Pancreas (tissue), 10 donors: ENCODE measurements at places on chromosomes 2 and 18. TPM values are rescaled to one million over a fixed set of nuclear protein-coding genes. Genes with fewer than 3 reads are reported as not detected.
A peak's percentile ranks its signal among the peaks of the same experiment; 100 is the strongest.

The EFEMP1 gene
- total RNA-seq, result 42.3 TPM

The CFAP65 gene
- total RNA-seq, result 0.12 TPM

The MLPH gene
- 6.2 TPM for total RNA-seq

The ZEB2 gene
- 4.8 TPM for total RNA-seq

The C1GALT1C1L gene
- total RNA-seq, result 0.16 TPM

The PPP1CB gene
- total RNA-seq, result 78.4 TPM

The IL1F10 gene
- total RNA-seq, result not detected

The TGIF1 gene
- 40.7 TPM for total RNA-seq

The MERTK gene
- total RNA-seq, result 7.5 TPM

The TMEM37 gene
- 10.2 TPM for total RNA-seq

The GCA gene
- 27.0 TPM for total RNA-seq

The UPP2 gene
- total RNA-seq, result not detected

The CABYR gene
- total RNA-seq, result 0.23 TPM

GRCh38 chr2:144836635-144837350 lies 316.9 kb upstream of the ZEB2 start:
- H3K36me3 ChIP-seq, result no peaks in the 10 kb centered on the region
- no peaks in the 10 kb centered on the region for H3K27me3 ChIP-seq
- DNase-seq, result no peak
- H3K4me1 ChIP-seq, result peaks cover 2% of the 10 kb centered on the region
- H3K4me3 ChIP-seq, result no peak overlapping the region
- no peak overlapping the region for H3K27ac ChIP-seq

- H3K4me3 ChIP-seq, result no peak overlapping the region
- H3K27ac ChIP-seq, result no peak overlapping the region
- no peaks in the 10 kb centered on the region for H3K4me1 ChIP-seq
- DNase-seq, result peak; percentile 39
These were observed 52.0 kb downstream of the ANO7 start for GRCh38 chr2:241240320-241241004.

- peak overlapping the region; percentile 95 for H3K4me3 ChIP-seq
- H3K36me3 ChIP-seq, result no peaks in the 10 kb centered on the region
- H3K27ac ChIP-seq, result peak overlapping the region; percentile 91
- H3K27me3 ChIP-seq, result no peaks in the 10 kb centered on the region
These were observed 2.1 kb downstream of the RNF149 start for GRCh38 chr2:101306410-101306809.

- H3K27me3 ChIP-seq, result no peaks in the 10 kb centered on the region
- no peaks in the 10 kb centered on the region for H3K4me1 ChIP-seq
- DNase-seq, result no peak
These were observed 99.1 kb downstream of the GREB1L start for GRCh38 chr18:21341141-21341540.

DNA sequence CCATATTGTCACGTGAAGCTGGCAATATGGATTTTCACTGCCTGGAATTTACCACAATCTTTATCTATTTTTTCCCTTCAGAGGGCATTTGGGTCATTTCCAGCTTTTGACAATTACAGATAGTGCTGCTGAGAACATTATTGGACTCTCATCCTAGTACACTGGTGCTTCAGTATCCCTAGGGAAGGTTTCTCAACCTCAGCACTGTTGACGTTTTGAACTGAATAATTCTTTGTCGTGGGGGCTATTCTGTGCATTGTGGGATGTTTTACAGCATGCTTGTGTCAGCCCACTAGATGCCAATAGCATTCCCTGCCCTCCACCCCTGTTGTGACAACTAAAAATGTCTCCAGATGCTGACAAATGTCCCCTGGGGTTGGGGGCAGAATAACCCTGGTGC lies 185.7 kb downstream of the TPGS2 start:
- no peaks in the 10 kb centered on the region for H3K36me3 ChIP-seq
- H3K27me3 ChIP-seq, result no peaks in the 10 kb centered on the region
- H3K4me3 ChIP-seq, result no peak overlapping the region

GRCh38 chr18:11035376-11035775 lies 114.0 kb downstream of the PIEZO2 start:
- no peaks in the 10 kb centered on the region for H3K4me1 ChIP-seq
- H3K27me3 ChIP-seq, result no peaks in the 10 kb centered on the region
- no peak for DNase-seq
- no peak overlapping the region for H3K27ac ChIP-seq
- no peaks in the 10 kb centered on the region for H3K36me3 ChIP-seq
- H3K4me3 ChIP-seq, result no peak overlapping the region

GRCh38 chr2:137262594-137262993 lies 497.2 kb downstream of the THSD7B start:
- no peaks in the 10 kb centered on the region for H3K27me3 ChIP-seq
- no peak overlapping the region for H3K4me3 ChIP-seq
- no peak for DNase-seq
- H3K36me3 ChIP-seq, result no peaks in the 10 kb centered on the region
- H3K27ac ChIP-seq, result no peak overlapping the region

- no peaks in the 10 kb centered on the region for H3K36me3 ChIP-seq
- no peak for DNase-seq
- no peak overlapping the region for H3K4me3 ChIP-seq
- no peak overlapping the region for H3K27ac ChIP-seq
- H3K4me1 ChIP-seq, result no peaks in the 10 kb centered on the region
These were observed 833.2 kb downstream of the GALR1 start for GRCh38 chr18:78082816-78083215.

DNA sequence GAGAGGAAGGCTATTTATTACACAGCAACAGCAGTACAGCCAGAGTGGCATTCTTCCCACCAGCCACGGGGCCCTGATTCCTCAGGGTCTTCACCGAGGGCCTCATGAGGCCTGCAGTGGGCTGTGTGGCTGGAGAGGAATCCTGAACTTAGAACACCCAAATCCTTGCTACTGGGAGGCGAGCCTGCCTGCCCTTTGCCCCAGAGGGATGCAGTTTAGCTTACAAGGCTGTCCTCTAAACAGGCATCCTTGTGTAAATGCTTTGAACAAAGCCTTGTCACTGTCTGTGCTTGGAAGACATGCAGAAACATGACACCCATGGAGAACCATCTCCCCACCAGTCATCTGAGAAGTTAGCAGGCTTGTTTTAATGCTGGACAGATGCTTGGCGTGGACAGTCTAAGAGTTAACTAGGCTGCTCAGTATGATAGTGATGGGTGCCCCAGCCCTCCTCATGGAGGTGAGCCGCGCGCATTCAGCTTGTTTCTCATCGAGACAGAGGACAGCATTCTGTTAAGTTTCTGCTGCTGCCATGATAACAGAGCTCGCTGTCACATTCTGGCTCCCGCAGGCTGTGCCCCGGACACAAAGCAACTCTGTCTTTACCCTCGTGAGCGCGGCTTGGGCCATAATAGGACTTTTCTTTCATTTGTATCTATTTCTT lies 42.9 kb downstream of the ADI1 start:
- no peak for DNase-seq
- no peak overlapping the region for H3K4me3 ChIP-seq

DNA sequence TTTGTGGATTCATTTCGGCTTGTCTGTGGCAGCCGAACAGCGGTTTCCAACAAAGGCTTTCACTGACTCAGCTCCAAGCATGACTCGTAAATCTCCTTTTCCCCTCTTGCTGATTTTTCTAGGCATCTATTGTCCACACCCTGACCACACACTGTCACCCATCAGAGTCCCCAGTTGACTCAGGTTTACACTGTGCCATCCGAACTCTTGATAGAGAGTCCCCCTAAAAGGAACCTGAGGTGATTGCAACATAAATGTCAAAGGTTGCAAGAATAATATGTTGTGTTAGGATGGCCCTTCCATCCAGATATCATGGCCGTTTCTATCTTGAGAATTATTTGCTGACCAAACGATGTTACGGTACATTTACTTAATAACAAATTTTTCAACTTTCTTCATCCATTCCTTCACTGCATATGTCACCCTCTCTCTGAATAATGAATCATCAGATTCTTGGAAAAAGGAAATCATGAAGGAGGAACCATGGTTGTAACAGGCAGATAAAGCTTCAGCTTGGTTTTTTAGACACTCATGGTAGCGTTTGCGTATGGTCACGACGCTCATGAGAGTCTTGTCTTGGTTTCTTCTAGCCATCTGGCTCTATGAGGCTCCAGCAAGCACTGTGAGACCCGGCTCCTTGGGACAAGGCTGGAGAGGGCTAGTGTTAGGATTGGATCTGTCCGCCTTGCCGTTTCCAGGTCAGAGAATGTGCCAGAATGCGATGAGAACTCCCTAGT lies 72.1 kb downstream of the NPAS2 start:
- H3K36me3 ChIP-seq, result no peaks in the 10 kb centered on the region
- DNase-seq, result no peak
- H3K4me3 ChIP-seq, result no peak overlapping the region
- no peak overlapping the region for H3K27ac ChIP-seq
- no peaks in the 10 kb centered on the region for H3K27me3 ChIP-seq
